Stimulated activated CD4-positive, alpha-beta T cell treated with anti-CD3 and anti-CD28 coated beads, Interleukin-12 subunit alpha, Interleukin-12 subunit beta, amount 100 ng/mL, for 24 hours (primary cell): ENCODE measurements at places on chromosomes 5 and 9.
A peak's percentile ranks its signal among the peaks of the same experiment; 100 is the strongest.

DNA sequence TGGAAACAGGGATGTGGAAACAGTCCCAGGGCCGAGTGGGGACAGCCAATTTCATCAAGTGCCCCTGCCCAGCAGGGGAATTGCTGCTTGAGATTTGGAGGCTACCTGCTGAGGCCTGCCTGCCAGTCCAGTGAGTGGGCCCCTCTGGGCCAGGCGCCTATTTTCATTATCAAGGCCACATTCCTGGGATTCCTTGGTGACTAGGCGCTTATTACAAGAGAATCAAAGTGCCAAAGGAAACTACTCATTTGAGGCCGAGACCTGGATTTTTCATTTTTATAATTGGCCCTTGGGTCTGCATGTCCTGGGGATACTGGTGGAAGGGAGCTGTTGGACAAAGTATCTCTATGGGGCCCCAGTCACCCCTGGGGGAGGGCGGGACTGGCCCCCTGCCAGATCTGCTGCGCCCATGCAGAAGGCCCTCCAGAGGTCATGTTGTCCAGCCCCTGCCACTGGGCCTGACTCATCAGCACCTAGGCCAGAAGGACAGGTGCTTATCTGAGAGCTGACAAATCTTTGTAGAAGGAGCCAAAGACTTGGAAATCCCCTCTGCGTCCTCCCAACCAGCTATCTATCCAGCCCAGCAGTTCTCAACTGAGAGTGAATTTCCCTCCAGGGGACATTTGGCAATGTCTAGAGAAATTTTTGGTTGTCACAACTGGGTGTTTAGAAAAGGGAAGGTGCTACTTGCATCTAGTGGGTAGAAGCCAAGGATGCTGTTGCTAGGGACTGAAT lies 45.6 kb downstream of the FOXI1 start:
- DNase-seq: no peak

- DNase-seq: no peak
Measured at GRCh38 chr5:85732185-85732584, 885.6 kb upstream of the COX7C start.

DNA sequence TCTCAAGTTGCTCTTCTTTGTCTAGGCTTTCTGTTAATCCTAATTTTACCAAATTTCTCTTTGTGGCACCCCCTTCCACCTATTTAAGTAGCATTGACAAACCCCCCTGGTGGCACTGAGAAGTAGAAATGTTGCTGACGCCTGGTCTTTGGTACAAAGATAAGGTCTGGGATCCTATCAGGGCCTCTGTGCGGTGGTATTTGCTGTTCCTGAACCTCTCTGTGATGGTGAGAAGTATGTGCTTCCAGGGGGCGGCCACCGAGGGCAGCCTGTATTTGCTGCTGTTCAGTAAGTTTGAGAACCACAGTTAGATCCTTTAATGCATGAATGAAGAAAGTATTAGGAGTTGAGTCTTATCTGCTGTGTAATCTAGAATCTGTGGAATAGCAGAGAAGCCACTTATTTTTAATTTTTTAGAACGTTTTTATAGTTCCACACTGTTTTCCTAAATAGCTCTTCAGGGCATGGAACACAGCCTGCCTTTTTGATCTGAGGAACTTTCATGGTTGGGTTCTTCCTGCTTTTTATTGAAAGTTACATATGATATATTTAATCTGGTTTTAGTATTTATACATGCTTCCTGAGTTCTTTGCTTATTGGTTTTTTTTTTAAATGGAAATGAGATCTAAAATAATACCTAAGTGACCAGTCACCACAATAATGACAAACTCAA lies 124.2 kb downstream of the TRIO start:
- DNase-seq: no peak

DNA sequence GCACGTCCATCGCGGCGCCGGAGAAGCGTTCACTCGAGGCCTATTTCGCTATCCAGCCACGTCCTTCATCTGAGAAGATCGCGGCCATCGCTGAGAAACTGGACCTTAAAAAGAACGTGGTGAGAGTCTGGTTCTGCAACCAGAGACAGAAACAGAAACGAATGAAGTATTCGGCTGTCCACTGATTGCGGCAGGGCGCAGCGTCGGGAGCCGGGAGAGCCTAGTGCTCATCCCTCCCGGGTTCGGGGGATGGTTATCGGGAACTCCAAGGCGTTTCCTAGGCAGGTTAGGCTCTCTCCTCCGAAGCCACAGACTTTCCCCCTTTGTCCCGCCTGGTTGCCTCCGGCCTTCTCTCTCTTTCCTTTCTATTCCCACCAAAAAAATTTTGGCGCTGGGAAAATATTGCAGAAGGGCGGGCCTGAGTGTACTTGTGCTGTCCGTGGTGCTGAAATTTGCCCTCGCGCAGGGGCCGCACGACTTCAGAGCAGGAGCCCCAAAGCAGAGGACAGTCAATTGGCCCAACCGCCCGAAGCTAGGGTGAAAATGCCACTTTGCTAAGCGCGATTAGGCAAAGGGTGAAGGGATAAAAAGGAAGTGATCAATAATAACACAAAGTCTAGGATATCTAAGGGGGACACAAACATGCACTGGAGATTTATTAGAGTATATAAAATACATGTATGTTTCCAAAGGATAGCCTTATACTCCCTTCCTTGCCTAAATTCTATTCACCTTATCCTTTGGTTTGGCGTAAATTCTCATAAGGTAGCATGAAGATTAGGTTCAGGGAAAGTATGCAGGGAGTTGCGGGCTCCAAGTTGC lies 1.8 kb downstream of the POU4F3 start:
- DNase-seq: peak; percentile 35

- DNase-seq: no peak
Measured at GRCh38 chr9:128551657-128552152, 682 bp upstream of the SPTAN1 start.

- no peak for DNase-seq
Measured at GRCh38 chr9:127237801-127238200, 26.8 kb upstream of the GARNL3 start.

- no peak for DNase-seq
Measured at GRCh38 chr5:57696825-57697570, 214.4 kb upstream of the ACTBL2 start.

- DNase-seq: no peak
Measured at GRCh38 chr9:121944711-121945191, 148.4 kb downstream of the TTLL11 start.

- DNase-seq: no peak
Measured at GRCh38 chr9:36118706-36119105, 17.8 kb upstream of the GLIPR2 start.

DNA sequence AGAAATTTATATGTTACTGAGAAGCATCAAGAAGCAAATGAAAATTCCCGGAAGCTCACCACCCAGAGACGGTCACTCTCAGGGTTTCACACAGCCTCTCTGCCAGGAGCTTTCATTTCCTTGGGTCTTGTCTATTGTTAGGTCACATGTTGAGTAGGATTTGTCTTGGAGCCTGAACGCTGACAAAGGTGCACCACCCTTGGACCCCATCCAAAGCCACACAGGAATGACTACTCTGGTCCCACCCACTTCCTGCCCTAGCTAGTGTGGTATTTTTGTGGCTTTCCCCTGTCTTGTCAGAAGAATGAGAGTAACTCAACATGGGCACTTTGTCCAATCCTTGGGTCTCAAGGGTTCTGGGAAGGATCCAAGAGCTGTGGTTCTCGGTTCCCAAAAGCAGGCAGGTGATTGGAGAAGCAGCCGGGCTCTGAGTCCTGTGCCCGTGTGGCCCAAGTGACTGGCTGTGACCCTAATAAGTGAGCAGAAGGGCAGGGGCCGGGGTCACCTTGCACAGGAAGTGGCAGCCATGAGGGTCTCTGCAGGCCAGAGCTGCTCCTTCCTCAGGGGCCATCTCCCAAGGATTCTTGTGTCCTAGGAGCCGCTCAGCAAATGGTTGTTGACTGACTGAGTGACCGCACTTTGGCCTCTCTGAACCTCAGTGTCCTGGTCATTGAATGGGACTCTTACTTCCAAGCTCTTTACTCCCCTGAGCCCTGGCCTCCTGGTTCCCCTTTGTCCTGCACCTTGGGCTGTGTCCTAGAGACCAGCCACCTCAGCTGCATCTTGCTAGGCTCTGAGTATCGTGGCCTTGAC lies 6.9 kb downstream of the FGD3 start:
- DNase-seq: peak; percentile 70

DNA sequence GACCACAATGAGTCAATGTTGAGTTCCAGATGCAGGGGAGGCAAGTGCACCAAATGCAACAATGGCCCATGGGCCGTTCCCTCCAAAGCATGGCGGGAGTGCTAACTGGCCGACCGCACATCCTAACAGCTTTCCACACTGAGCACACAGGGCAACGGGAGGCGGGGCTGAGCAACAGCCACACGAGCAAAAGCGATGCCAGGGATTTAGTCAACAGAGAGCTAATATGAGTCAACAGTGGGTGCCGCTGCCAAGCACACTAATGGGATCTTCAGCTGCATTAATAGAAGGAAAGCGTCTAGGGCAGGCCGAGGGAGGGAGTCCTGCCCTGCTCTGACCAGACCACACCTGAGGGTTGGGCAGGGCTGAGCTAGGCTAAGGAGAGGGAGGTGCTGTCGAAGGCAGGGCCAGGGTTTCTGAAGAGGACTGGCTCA lies 4.6 kb downstream of the EPB41L4B start:
- no peak for DNase-seq

- no peak for DNase-seq
Measured at GRCh38 chr9:86575137-86575536, 220.9 kb upstream of the TUT7 start.

GRCh38 chr5:129001841-129002526 lies 36.7 kb downstream of the SLC27A6 start:
- no peak for DNase-seq

DNA sequence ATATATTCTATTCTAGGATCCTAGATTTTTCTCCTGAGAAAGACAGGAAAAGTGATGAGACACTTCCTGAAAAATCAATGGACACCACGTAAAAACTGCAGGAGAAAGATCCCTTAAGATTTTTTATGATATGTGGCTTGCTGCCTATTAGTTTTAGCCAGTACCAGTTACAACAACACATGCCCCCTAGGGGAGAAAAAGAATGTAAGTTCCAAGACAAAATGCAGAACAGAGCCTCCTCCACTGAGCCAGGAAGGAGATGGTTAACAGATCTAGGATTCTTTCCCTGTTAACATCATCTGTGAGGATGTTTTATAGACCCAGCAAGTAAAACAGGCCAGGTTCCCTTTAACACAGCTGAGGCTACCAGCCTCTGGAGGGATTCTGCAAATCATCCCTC lies 574.7 kb downstream of the TLE4 start:
- no peak for DNase-seq

- DNase-seq: no peak
Measured at GRCh38 chr9:37443566-37443965, 21.1 kb downstream of the GRHPR start.

DNA sequence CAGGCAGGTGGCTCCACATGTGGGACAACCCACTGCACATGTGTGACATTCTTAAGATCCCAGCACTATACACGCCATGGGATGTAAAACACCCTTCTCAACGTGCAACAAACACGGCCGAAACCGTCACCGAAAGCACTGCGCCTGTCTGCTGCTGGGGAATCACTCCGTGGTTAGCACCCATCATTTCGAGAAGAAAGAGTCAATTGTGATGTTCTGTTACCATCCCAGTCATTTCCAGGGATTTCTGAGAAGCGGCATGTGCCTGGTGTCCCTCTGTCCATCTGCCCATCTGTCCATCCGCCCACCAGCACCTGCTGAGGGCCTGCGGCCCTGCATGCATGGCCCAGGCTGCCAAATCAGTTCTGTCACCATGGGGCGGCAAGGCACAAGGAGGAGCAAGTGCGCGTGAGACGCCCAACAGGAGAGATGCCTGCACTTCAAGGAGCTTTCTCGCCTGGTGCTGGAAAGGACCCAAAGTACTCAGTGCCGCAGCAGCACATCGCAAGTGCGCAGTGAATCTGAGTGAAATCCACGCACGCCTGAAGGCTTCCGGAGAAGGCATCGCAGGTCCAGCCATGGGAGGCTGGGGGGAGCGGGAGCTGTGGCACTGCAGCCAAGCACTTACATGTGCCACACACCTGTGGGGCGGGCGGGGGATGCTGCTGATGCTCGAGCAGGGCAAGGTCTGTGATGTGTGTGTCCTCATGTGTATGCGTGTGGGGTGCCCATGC lies 38.0 kb downstream of the VAV2 start:
- no peak for DNase-seq

DNA sequence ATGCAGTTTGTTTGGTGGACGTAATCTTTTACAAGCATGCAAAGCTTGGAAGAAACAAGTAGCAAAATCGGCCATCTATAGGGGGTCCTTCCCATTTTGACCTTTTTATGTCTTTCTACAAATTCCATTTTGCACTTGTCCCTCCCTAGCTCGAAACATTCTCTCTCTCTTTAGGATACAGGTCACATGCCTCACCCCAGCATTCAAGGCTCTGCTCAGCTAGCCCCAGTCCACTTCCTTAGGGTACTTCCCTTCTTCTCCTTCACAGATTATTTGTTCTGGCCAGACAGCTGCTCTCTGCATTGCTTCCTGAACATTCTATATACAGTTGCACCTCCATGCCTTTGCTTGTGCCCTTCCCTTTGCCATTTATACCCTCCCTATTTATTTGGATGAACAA lies 31.7 kb upstream of the TRIM14 start:
- DNase-seq: no peak

GRCh38 chr5:149526845-149527590 lies 24.2 kb downstream of the CSNK1A1 start:
- DNase-seq: no peak

DNA sequence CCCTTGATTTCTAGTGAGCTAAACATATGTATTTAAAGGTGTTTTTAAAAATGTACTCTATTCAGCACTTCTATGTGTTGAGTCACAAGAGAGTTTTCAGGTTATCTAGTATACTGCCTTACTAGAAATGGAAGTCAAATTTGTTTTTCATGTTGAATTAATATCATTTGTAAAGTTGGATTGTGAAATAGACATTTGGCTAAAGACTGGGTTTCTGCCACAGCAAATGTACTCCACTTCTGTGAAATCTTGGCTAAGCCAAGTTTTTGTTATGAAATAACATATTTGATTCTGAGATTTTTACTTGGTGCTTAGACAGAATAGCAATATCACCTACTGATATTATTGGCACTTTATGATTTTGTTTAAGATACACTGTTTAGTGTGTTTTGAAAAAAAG lies 106.0 kb downstream of the CWC27 start:
- DNase-seq: no peak

GRCh38 chr5:128237546-128237945 lies 154.0 kb downstream of the SLC12A2 start:
- DNase-seq: no peak

- no peak for DNase-seq
Measured at GRCh38 chr5:138661291-138661960, 86.2 kb upstream of the HSPA9 start.

GRCh38 chr9:80070071-80070742 lies 498.4 kb downstream of the TLE4 start:
- DNase-seq: no peak

- DNase-seq: no peak
Measured at GRCh38 chr9:34377404-34377746, 677 bp upstream of the MYORG start.

DNA sequence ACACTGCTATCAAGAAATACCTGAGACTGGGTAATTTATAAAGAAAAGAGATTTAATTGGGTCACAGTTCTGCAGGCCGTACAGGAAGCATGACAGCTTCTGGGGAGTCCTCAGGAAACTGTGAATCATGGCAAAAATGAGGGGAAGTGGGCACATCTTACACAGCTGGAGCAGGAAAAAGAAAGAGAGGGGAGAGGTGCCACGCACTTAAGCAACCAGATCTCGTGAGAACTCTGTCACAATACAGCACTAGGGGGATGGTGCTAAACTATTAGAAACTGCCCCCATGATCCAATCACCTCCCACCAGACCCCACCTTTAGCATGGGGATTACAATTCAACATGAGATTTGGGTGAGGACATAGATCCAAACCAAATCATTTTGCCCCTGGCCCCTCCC lies 105.5 kb upstream of the CPLX2 start:
- no peak for DNase-seq
